ENCODE measurements at places on chromosomes 1 and 21. TPM values are rescaled to one million over a fixed set of nuclear protein-coding genes. Genes with fewer than 3 reads are reported as not detected.
A peak's percentile ranks its signal among the peaks of the same experiment; 100 is the strongest.

FAM72C gene
- total RNA-seq = 2.9 TPM

- DNase-seq = no peak
These were observed 255.0 kb upstream of the SNX7 start for GRCh38 chr1:98406352-98407088.

GRCh38 chr1:183027791-183028190 is 4.6 kb downstream of the LAMC1 start:
- no peak for DNase-seq

DNA sequence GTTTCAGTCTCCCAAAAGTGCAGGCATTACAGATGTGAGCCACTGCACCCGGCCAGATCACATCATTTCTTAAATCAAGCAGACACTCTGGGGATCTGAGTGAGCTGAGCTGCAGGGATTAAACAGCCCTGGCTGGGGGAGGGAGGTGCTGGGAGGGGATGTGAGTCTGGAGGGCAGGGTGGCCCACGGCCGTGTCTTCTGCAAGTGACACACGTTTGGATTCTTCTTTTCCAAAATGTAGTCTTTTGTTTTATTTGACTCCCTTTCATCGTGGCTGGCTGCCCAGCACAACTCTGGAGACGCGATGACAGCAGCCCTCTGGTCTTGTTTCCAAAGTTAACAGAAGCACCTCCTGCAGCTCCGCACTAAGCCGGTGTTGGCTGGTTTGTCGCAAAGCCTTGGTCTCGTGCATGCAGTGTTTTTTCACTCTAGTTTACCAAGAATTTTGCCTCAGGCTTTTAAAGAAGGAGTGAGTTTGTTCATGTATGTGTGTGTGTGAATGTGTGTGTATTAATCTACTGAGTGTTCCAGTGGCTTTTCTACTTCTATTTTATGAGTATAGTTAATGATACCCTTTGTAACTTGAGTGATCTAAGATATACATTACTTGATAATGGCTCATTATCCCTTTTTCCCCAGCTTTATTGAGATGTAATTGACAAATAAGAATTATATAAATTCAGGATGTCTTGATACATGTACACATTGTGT is 2.8 kb upstream of the KRTAP10-5 start:
- no peak for DNase-seq

DNA sequence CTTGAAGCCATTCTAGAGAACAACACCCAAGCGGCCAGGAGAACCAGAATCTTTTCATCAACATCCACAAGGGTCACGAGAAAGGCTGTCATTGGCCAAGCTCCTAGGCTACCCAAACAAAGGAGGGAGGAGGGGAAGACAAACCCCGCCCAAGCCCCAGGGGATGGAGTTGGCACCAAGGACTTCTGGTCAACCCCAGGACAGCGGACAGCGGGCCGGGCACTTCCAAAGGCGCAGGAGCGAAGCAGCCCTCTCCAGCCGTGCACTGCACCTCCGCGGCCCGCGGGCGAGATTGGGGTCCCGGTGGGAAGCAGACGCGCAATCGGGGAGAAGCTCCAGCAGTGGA is at the start of gene CLIC6:
Gene CLIC6, plus strand, starts transcription at position 192 of the 346 bp plus-strand sequence. CDS start 395 bp downstream, outside the sequence.
- DNase-seq = no peak

LCE3E gene
- 2.0 TPM for total RNA-seq

FAM131C gene
- 0.53 TPM for total RNA-seq

TP73 gene
- total RNA-seq = 0.78 TPM

DNA sequence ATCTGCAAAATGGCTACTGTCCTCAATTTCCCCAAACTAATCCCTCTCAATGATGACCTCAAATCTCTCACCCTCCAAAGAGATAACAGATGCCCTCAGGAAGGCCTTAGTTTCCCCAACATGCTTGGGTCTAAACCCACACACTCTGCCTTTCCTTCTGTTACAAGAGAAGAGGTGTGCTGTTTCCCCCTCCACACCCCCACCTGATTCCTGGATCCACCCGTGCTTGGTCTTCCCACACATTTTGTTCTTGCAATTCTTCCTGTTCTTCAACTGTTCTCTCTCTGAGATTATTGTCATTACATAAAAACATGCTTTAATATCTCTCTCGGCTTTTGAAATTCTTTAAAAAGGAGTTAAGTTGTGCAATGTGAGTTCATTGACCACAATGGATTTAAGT is 5.7 kb upstream of the CBR3 start:
- DNase-seq = no peak

PAPPA2 gene
- total RNA-seq = 0.21 TPM

- no peak for DNase-seq
These were observed 26.3 kb upstream of the PALMD start for GRCh38 chr1:99619583-99619982.

DNA sequence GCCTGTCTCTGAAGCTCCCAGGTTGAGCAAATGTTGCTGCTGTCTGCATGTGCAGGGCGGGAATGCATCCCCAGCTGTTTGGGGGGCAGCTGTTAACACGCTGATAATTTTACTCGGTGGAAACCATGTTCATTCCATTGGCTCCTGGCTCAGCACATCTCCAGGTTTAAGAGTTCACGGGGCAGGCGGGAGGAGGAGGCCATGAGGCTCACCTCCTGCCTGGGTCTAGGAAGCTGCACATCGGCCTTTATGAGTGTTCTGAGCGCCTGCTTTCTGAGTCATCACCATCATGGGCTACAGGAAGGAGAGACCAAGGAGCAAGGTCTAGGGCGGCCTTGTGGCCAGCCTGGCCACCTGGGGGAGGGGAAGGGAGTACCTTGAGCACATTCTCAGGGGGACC is 29.7 kb downstream of the AJAP1 start:
- DNase-seq = no peak

DNA sequence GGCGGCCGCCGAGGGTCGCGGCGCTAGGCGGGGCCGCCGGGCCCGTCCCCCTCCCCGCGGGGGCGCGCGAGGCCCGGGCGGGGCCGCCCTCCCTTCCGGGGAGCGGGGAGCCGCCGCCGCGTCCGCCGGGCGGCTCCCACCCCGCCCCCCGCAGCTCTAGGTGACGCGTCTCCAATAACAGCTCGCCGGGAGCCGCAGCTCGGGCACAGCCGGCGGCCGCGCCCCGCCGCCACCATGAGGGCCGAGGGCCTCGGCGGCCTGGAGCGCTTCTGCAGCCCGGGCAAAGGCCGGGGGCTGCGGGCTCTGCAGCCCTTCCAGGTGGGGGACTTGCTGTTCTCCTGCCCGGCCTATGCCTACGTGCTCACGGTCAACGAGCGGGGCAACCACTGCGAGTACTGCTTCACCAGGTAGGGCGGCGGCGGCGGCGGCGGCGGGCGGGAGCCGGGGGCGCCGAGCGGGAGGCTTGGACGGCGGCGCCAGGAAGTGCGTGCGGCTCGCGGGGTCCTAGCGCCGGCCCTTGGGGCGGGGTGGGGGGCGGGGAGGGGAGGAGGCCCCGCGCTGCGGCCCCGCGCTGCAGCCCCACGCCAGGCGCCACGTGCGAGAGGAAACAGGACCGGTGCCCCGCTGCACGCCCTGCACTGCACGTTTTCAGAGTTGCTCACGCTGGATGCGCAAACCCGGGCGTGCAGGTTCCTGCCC is at the start of gene SMYD2:
Gene SMYD2, plus strand, starts transcription at position 139 of the 699 bp plus-strand sequence. Its CDS starts 96 bp downstream, at position 235.
- DNase-seq = peak; percentile 65

DNA sequence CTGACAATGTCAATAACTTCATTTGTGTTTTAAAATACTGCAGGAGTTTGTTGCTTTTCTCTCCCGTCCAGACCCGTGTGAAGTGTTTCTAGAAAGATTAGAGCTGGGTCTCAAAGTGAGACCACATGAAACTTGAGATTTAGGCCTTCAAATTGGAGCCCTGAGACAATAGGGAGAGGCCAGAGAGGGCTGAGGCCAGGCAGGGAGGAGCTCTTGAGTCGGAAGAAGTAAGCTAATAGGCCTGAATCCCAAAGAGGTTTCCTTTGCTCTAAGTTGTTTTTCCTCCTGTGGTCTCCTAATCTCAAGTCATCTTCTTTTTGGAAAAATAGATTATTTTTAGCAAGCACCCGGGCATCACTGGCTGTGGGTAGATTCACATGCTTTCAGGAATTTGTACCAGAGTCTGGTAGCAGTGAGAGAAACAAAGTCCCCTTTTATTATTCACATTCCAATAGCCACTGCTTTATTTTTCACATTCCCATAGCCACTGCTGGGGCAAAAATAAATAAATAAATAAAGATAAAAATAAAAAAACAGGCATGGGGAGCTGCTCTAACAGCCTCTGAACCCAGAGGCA is 25.6 kb downstream of the CD244 start:
- DNase-seq = no peak

DNA sequence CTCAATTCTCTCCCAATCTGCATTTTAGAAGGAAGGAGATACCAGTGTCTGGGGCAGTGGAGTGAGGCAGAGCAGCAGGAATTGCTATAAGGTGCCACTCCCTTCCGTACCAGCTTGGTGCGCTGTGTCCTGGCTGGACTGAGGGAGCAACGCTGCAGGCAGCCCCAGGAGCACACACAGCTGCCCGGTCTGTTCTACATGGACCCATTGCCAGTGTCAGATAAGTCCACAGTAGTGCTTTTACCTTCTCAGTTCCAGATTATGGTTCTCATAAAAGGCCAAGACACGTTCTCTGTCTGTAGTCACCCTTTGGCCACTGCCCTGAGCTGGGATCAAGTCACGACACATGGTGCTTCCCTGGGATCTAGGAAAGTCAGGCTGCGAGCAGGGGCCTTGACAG is 44.1 kb upstream of the BARHL2 start:
- DNase-seq = no peak

GRCh38 chr1:25794325-25794724 is 5.7 kb upstream of the SELENON start:
- no peak for DNase-seq

DNA sequence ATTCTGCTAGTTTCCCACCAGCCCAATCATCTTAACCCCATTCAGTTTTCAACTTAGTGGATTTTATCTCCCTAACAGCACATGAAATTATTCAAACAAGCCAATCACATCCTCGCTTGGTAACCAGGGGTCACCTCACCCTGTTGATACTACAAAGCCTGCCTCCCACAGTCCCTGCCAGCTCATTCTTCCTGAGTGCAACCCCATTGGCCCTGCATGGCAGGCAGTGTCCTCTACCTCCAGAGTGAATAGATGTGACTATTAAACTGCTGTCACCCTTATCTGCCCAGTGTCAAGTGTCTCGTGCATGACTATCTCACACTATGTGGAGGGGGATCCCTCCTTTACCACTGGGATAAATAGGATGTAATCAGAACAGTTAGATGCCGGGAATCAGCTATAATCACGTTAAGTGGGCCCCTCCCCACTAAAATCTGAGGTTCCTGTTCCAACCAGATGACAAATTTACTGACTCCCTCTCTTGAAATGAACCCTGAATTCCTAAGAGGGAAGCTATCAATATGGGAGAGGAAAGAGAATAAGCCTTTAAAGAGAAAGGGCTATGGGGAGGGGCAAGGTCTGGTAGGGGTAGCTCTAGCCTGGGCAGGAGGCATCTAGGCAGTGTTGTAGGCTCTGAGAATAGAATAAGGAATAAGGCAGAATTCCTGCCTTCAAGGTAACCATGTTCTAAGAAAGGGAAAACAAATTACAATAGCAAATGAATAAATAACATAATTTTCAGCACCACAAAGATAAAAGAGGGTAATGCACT is 155.9 kb downstream of the SLC30A10 start:
- DNase-seq = no peak

GRCh38 chr1:25550155-25550506 is 6.7 kb downstream of the LDLRAP1 start:
- peak; percentile 57 for DNase-seq

GRCh38 chr1:100035214-100035613 is 65.4 kb downstream of the SLC35A3 start:
- DNase-seq = no peak

GRCh38 chr1:226739696-226740065 is 599 bp upstream of the ITPKB start:
- DNase-seq = no peak

- no peak for DNase-seq
These were observed 21.4 kb downstream of the RUNX3 start for GRCh38 chr1:24908591-24909259.

GIPC2 gene
- total RNA-seq = 0.71 TPM

- DNase-seq = no peak
These were observed 51.7 kb downstream of the SH3GLB1 start for GRCh38 chr1:86756062-86756406.

FBLIM1 gene
- 127 TPM for total RNA-seq

DNA sequence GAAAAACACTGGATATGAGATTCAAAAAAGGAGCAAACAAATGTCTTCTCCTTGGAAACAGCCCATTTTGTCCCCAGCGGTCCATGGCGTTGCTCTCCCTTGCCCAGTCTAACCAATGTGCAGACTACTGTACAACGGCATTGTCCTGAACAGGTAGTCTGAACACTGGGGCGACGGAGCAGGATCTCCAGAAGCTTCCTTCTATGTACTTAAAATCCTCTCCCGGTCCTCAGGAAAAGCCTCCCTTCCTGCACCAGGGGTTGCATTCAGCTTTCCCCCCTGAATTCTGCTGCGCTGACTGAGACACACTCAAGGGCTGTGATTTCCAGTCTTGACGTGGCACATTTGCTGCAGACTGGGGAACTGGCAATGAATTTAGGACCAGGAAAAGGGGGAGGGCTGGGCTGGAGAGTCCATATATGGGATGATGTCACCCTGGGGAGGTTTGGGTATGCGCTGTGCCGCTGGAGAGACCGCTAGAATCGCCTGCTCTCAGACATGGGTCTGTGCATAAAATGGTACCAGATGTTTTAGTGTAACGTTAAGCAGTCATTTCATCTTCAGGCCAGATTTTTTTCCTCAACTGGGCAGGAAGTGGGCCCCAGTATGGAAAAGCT is 275.9 kb upstream of the C1orf105 start:
- DNase-seq = no peak

- DNase-seq = no peak
These were observed 1.1 kb upstream of the ARHGAP30 start for GRCh38 chr1:161070761-161071160.

DNA sequence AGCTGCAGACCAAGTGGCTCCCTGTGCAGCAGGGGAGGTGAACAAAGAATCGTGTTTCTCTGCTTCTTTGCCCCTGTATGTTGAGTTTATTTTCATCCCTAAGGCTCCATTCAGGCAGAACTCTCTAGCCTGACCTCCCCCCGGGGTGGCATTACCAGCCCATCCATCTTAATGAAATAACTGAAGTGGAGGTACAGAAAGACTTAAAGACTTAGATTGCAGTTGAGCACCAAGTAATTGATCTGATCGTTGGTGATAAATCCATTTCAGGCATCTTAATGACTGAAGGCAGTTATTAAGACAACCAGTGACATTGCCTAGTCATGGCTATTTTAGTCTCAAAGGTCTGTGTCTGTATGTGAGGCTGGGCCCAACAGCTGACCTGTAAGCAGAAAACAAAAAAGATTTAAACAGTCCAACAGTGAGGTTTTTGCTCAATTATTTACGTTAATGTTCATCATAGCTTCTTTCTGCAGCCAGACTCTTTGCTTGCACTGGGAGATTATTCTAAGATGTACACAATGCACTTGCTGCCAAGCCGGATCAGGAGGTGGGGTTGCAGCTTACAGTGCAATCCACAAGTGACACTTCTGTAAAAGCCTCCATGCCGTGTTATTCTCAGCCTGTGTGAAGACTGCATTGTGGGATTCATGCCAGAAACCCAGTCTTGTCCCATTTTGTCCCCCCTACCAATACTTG is 363.0 kb upstream of the DUSP10 start:
- DNase-seq = no peak

SASS6 gene
- 8.7 TPM for total RNA-seq

DNA sequence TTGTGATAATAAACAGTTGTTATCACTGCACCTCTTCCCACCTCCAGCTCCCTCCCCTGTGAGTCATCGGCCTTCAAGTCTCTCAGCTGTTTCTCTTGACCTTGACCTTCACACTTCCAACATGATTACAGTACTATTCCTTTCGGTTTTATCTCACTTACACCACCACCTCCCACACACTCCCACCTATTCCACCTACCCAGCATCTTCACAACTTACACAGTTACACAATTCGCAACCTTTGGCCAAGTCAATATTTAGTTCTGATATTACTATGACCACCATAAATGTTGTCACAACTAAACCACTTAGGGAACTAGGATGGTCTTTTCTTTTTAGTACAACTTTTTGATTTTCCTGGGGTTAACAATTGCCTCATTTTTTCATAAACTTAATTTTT is 60.2 kb downstream of the RIPK4 start:
- DNase-seq = no peak

Data from foreskin keratinocyte (primary cell).